ENCODE measurements at places on chromosomes 11 and 22.

DNA sequence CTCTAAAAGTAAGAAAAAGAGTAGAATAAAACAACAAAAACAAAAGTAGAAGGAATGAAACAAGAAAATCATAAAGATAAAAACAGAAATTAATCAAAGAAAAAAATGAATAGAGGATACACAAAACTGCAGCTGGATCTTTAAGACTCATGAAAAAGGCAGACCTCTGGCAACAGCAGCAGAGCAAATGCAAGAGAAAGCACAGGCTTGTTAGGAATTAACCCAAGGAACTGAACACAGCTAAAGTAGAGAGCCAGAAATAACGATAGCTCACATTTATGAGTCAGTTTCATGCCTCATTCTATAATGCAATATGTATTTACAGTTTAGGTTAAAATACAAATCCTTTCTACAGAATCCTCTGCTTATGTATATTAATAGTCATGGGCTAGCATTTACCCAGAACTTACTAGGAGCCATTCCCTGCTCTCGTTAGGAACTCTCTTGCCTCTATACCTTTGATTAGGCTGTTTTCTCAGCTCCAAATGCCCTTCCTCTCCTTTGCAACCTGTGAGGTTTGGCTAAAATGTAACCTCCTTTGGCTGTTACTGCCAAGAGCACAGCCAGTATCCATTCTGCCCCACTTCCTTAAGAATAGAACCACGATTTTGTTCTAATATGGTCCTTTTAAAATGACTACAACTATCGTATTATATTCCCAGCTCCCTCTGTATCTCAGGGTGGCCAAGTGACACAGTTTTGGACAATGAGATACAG is 38.3 kb upstream of the NFAM1 start:
- no peak for DNase-seq

GRCh38 chr22:41772645-41773044 is 27.8 kb upstream of the CCDC134 start:
- no peak for DNase-seq

DNA sequence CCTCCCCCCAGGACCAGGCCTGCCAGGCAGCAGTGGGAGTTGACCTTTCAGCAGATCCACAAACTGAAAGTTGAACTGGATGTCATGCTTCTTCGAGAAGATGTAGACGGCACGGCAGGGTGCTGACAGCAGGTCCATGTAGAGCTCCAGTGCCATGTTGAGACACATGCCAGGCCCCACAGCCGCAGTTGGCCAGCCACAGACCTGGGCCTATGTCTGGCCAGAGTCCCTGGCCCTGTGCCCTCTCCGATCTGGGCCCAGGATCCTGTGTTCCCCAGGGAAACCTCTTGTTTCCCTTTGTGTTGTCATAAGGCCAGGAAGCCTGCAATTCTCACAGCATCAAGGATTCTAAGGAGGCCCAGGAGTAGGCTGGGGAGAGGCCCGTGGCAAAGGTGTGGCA is at the start of gene GSTT4:
GSTT4 (minus strand) TSS at position 253 of the 400 bp plus-strand sequence; CDS start at position 156, 97 bp downstream.
- DNase-seq, result no peak

- DNase-seq, result no peak
Observed at GRCh38 chr11:21461701-21462100, 731.2 kb upstream of the ANO5 start.

- DNase-seq, result peak; percentile 82
Observed at GRCh38 chr22:42805016-42805997, 51.8 kb downstream of the ARFGAP3 start.

GRCh38 chr11:92224054-92224406 is 588 bp upstream of the FAT3 start:
- DNase-seq, result no peak

GRCh38 chr22:45210174-45210573 is 30.5 kb downstream of the KIAA0930 start:
- DNase-seq, result no peak

DNA sequence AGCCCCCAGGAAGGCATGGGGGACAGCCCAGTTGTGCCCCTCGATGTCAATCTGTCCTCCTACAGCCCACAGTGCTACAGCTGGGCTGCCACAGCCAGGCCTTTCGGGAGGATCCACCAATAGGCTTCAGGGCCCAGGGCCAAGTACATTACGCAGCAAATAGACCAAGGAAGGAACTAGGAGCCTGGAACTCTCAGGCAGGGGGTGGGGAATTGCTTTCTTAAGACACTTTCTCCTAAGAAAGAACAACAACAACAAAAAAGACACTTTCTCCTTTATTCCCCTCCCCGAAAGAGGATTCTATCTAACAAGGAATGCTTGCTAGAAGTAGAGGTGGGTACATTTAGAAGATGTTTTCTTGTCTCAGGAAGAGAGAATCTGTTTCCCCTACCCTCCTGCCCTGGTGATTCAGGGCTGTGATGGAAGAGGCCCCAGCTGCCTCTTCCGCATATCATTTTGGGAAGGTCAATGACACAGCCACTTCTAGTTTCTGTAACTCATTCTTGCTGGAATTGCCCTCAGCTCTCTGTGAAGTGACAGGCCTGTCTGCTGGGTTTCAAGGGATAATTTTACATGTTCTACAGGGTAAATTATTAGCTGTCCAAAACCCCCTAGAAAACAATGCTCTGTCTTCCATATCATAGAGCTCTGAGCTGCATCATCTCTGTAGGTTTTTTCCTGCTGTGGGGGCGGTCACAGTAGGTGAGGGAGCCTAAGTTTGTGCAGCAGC is 6.0 kb upstream of the MALAT1 start:
- DNase-seq, result peak; percentile 78

DNA sequence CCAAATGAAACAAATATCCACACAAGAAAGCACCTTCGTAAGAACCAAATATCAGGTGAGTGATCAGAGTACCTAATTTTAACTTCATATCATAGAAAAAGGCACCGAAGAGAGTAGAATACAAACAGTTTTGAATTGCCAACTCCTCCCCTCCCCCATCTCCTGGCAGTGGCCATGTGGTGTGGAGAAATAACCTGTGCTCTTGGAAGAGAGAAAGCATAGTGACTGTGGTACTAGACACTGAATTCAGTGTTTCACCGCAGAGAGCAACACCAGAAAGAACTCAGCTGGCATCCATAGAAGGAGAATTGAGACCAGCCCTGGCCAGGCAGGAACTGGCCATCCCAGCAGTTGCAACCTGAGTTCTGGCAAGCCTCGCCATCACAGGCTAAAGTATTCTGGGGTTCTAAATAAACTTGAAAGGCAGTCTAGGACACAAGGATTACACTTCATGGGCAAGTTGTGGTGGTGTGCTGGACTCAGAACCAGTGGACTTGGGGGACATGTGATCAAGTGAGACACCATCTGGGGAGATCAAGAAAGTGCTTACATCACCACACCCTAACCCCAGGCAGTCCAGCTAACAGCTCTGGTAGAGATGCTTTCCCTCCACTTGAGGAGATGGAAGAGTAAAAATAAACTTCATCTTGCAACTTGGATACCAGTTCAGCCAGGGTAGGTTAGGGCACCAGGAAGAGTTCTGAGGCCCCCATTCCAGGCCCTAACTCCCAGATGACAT is 1003.2 kb downstream of the NTM start:
- DNase-seq, result no peak

- DNase-seq, result no peak
Observed at GRCh38 chr11:116558504-116559211, 214.1 kb downstream of the BUD13 start.

DNA sequence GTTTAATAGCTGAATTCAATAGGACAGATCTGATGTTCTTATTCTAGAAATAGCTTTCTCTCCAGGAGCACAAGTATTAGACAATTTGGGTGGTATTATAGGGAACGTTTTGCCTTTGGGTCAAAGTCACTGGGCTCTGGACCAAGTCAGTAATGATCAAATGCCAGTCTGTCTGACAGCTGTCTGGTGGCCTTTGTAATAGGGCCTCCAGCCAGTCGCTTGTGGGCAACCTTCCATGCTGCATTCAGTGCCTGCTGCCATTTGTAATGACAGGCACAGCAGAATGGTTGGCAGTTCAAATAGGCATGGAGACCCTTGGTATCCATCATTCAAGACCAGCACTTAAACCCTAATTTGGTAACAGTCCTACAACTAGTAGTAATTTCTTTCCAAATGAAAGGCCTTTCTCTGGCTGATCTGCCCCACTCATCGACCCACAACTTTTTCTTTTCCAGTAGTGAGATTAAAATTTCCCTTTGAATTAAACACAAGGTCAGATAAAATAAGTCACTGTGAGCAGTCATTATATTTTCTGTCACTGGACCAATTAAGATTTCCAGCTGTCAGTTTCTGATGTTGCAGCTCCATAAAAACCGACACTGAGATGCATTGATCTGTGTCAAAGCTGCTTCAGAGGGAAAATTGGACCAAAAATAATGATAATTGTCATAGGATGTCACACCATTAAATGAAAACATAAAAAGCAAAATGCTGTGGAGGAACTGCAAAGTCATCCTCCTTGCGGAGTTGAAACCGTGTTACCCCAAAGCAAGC is 1038.1 kb downstream of the LRRC4C start:
- no peak for DNase-seq

DNA sequence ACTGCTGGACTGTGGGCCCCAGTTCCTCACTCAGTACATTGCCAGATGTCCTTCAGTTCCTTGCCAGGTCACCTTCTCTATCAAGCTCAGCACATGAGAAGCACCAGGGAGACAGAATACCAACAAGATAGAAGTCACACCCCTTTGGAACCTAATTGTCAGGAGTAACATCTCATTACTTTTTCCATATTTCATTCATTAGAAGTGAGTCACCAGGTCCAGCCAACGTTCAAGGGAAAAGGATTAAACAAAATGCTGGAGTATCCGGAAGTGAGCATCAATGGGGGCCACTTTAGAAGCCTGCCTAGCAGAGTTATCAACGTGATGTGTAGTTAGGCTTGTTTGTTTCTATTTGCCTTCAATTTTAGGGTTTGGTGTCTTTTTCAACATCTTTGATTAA is 569.3 kb downstream of the MIAT start:
- DNase-seq, result no peak

GRCh38 chr11:77147668-77148321 is 19.7 kb downstream of the MYO7A start:
- DNase-seq, result no peak

- no peak for DNase-seq
Observed at GRCh38 chr11:9263840-9264315, 1.3 kb downstream of the DENND5A start.

DNA sequence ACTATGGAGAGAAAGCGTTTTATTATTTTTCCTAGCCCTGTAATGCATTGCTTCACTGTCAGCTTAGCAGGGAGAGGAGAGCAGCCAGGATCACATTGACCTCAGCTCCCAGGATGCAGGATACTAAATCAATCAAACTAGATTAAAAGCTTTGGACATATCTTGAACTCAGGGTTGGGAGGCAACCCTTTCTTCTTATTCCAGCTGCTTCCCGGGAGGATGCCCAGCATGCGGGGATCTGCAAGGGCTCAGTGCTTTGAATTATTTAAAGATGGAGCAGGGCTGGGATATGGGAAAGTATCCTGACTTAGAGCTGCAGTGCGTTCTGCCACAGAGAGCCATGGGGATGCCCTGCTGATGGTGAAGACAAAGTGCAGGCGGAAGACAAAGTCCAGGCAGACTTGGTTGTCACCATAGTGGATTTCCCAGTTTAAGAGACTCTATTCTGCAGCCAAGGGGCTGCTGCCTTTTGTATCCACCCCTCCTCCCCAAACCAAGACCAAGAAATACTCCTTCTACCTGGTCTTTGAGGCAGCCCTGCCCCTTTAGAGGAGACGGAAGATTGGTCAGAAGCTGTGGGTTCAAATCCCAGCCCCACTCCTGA is 1035.0 kb downstream of the TBC1D22A start:
- no peak for DNase-seq

GRCh38 chr22:30488121-30488520 is 16.3 kb upstream of the SEC14L3 start:
- DNase-seq, result no peak

DNA sequence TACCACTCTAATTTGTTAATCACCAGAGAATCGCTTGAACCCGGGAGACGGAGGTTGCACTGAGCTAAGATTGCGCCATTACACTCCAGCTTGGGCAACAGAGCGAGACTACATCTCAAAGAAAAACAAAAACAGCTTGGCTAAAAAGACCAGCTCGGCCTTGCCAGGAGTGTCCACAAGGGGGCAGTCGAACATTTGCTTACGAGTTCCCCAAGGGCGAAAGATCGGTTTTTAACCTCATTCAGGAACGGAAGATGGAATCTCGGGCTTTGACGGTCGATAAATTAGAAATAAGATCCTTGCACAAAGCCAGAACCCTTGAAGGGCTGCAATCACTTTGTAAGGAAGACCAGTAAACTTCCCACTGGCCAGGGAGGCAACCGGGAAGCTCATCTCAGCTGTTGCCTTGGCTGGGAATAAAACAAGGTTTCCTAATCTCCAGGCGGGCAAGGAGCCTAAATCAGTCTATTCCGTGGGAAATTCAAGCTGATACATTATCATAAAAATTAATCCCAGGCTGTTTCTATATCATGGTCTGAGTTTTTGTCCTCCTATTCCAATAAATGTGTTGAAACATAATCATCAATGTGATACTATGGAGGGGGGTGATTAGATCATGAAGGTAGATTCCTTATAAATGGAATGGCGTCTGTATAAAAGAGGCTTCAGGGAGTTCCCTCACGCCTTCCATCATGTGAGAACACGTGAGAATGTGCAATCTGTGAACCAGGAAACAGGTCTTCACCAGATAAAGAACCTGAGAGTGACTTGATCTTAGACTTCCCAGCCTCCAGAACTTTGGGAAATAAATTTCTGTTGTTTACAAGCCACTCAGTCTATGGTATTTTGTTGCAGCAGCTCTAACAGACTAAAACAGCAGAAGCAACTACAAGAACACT is 14.9 kb upstream of the SLC29A2 start:
- peak; percentile 90 for DNase-seq

DNA sequence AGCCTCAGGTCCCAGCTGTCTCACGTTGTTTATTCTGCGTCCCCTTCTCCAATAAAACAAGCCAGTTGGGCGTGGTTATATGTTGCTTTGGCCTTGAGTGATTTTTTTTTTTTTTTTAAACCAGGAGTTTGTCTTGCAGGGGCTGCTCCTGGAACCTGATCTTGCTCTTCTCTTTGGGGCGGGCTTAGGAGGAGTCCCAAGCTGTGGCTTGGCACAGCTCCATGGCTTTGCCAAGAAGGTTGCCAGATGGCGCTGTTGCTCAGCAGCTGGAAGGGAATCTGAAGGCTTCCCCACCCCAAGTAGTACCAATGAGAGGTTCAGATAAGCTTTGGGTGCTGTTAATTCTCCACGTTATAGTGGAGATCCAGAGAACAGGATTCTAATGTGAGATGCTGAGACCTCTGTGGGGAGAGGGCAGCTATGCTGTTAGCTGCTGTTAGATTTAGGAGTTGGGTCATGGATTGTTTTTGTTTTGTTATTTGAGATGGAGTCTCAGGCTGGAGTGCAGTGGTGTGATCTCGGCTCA is 2.0 kb upstream of the FERMT3 start:
- peak; percentile 90 for DNase-seq

- no peak for DNase-seq
Observed at GRCh38 chr11:69493931-69494821, 12.7 kb downstream of the LINC01488 start.

- DNase-seq, result no peak
Observed at GRCh38 chr11:122843281-122844141, 5.2 kb downstream of the CRTAM start.

DNA sequence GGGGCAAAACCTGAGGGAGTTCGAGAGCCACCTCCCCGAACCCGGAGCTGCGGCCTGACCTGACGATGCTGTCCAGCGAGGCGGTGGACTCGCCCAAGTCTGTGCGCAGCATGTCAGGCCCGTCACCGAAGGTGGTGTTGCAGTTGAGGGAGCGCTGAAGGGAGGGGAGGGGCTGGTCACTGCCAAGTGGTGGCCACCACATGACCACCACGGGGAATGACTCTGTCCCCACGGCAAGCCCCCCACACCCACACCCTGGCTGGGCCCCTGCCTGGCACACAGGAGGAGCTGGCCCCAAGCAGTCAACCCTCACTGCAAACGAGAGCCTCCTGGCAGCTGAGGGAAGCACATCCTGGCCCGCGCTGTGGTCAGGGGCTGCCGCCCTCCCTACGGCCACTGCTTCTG is 30.8 kb downstream of the TRMU start:
- DNase-seq, result no peak

Data from upper lobe of right lung (tissue), 1 donor.